Activated CD4-positive, alpha-beta T cell treated with anti-CD3 and anti-CD28 coated beads, Interleukin-2, amount 50 U/mL, for 1 hour (primary cell): ENCODE measurements at places on chromosomes 12 and 14.

- DNase-seq, result peak; percentile 17
Measured at GRCh38 chr12:54680374-54680773, 32.2 kb upstream of the DCD start.

GRCh38 chr14:80946797-80947196 lies 5.3 kb upstream of the CEP128 start:
- no peak for DNase-seq

- DNase-seq, result no peak
Measured at GRCh38 chr14:24194873-24195185, 412 bp downstream of the TM9SF1 start.

- DNase-seq, result no peak
Measured at GRCh38 chr14:90624227-90624626, 192.0 kb downstream of the TTC7B start.

DNA sequence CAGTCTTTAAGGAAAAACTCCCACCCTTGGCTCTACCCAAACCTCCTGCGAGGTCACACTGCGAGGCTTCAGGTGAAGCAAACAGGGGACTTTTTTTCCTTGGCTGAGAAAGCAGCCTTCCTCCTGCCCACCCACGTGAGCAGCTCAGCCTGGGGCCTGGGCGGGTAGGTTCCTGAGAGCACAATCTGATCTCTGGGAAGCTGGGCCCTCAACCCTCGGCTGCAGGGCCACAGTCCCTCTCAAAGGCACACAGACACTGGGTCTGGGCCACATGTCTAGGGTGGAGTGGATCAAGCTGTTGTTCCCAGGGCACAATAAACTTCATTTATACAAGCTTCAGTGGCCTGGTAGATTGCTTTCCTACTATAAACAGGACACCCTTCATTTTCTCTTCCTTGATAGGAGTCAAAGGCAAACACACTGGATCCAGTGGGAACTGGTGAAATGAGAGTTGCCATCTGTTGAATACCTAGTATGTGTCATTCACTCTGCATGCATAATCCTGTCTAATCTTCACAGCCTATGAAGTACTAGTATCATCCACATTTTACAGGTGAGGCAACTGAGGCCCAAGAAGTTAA lies 41.3 kb upstream of the PNMA1 start:
- DNase-seq, result no peak

- no peak for DNase-seq
Measured at GRCh38 chr14:68284333-68284732, 464.8 kb downstream of the RAD51B start.

- DNase-seq, result no peak
Measured at GRCh38 chr12:10033783-10034545, 3.5 kb downstream of the CLEC9A start.

GRCh38 chr14:81727218-81727617 lies 193.6 kb upstream of the SEL1L start:
- DNase-seq, result no peak

- DNase-seq, result no peak
Measured at GRCh38 chr14:29836395-29836794, 91.3 kb downstream of the PRKD1 start.

- DNase-seq, result no peak
Measured at GRCh38 chr14:36270191-36270590, 50.2 kb downstream of the MBIP start.
